Stimulated activated CD4-positive, alpha-beta T cell treated with anti-CD3 and anti-CD28 coated beads, TNF-alpha, amount 100 ng/mL, for 48 hours (primary cell): ENCODE measurements at places on chromosomes 5 and 9.

GRCh38 chr5:66340786-66341185, 196.7 kb downstream of the SREK1 start:
- no peak for DNase-seq

GRCh38 chr5:81718300-81718699, 32.6 kb downstream of the SSBP2 start:
- DNase-seq: no peak

DNA sequence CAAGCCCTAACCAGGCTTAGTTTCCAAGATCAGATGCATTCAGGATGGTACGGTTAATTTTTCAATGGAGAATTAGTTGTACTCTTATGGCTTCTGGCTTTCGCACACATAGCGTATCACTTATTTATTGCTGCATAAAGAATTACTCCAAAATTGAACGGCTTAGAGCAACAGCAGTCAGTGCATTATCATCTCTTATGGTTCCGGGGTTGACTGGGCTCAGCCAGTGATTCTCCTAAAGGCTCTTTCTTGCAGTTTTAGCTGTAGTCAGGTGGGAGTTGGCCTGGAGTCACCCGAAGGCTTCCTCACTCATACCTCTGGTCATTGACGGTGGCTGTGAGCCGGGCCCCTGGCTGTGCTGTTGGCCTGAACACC, 595 bp upstream of the GRHPR start:
- DNase-seq: no peak

- DNase-seq: no peak
These were observed 175.5 kb upstream of the SLC30A5 start for GRCh38 chr5:68918306-68918705.

- DNase-seq: no peak
These were observed 3.9 kb downstream of the MACIR start for GRCh38 chr5:103262422-103262871.
